WTC11 (cell line): ENCODE measurements at places on chromosomes 11 and 22. TPM values are rescaled to one million over a fixed set of nuclear protein-coding genes. Genes with fewer than 3 reads are reported as not detected.
A peak's percentile ranks its signal among the peaks of the same experiment; 100 is the strongest.

Gene SLC6A5
- total RNA-seq: 0.05 TPM in 2 of 3 replicates, not detected in the other

Gene CENPM
- total RNA-seq: 40.3 to 43.7 TPM (median 41.7 TPM) in 3 replicates

Gene HBB
- 0.34 TPM in 1 of 3 replicates, not detected in the others for total RNA-seq

Gene DEPDC7
- total RNA-seq: 4.7 to 5.6 TPM (median 5.1 TPM) in 3 replicates

Gene VPREB3
- 0.81 to 1.3 TPM (median 0.87 TPM) in 3 replicates for total RNA-seq

DNA sequence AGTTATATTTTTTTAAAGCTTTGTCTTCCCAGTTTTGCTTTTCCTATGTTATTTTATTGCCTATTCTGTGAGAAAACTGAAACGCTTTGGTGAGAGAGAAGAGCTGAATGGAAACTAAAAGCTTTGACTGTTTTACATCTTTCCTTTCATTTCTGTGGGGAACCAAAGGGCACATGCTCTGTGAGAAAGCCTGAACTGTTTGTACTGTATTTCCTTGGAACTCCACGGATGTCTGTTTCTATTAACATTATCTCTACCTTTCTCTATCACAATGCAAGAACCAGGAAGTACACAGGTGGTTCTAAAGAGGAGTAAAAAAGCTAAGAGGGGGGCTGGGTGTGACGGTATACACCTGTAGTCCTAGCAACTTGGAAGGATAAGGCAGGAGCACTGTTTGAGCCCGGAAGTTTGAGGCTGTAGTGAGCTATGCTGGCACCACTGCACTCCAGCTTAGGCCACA is 43.8 kb downstream of the CELF1 start:
- no peak overlapping the region; the same call in 1 of the 2 replicates for H3K4me3 ChIP-seq
- H3K36me3 ChIP-seq: peaks cover 7% of the 10 kb centered on the region; the same call in 1 of the 2 replicates
- no peaks in the 10 kb centered on the region for H3K27me3 ChIP-seq
- DNase-seq: no peak
- H3K4me1 ChIP-seq: peaks cover 67% of the 10 kb centered on the region
- peak overlapping the region; percentile 97 for H3K27ac ChIP-seq

DNA sequence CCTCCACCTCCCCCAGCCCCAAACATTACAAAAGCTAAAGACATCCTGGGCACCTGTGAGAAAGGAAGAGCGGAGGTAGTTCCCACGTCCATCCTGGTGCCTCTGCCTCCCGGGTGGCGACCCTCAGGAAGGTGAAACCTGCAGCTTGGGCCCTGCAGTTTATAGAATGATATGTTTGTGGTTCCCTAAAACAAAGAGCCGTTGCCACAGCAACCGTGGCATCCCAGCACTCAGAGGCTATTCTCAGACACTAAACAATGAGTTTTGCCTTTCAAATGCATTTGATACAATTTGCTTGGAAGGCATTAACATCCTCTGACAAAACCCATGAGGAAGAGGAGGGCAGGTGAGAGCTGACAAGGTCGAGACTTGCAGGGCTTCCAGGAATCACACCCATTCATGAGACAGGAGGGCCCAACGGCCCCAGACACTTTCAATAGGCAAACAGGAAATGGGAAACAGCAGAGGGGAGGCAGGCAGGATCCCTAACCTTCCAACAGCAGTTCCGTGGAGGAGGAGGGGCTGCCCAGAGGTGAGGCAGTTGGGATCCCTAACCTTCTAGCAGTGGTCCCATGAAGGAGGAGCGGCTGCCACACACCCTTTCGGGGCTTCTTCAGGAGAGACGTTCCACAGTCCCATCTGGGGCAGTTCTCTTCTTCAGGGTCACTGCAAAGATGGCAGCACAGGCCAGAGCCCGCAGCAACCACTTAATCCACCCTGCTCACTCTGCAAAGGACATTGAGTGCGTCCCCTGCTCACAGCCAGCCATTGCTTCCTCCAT is 379.2 kb downstream of the SHANK2 start:
- H3K4me3 ChIP-seq: no peak overlapping the region
- no peaks in the 10 kb centered on the region for H3K27me3 ChIP-seq
- H3K27ac ChIP-seq: peak overlapping the region; percentile 72; the same call in 1 of the 2 replicates
- H3K4me1 ChIP-seq: peaks cover 39% of the 10 kb centered on the region

DNA sequence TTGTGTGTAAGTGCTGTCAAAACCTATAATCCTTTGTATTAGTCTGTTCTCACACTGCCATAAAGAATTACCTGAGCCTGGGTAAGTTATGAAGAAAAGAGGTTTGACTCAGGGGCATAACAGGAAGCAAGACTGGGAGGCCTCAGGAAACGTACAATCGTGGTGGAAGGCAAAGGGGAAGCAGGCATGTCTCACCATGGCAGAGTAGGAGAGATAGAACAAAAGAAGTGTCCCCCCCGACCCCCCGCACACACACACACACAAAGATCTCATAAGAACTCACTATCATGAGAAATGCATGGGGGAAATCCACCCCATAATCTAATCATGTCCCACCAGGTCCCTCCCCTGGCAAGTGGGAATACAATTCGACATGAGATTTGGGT is 2.3 kb upstream of the USP28 start:
- peak overlapping the region; percentile 11; the same call in 1 of the 2 replicates for H3K27ac ChIP-seq
- peaks cover 29% of the 10 kb centered on the region for H3K4me1 ChIP-seq
- no peak for DNase-seq
- H3K36me3 ChIP-seq: peaks cover 18% of the 10 kb centered on the region

DNA sequence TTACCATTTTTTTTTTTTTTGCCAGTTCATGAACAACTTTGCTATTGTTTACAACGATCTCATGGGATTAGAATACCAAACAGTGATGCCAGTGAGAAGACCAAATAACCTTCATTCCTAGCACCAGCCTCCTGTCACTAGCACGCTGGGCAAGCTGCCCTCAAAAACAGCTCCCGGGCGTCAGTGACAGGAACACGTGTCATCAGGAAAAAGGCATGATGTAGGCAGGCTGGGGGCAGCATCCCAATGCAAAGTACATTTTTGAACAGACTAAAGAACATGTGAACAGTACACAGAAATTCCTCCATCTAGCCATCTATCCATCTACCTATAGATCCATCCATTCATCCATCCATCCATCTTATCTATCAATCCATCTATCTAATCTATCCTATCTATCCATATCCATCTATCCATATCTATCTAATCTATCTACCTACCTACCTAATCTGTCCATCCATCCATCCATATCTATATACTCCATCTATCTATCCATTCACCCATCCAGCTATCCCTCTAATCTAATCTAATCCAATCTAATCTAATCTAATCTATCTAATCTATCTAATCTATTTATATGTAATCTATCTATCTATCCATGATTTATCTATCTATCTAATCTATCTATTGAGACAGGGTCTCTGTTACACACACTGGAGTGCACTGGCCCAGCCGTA is 378.5 kb downstream of the SHANK2 start:
- H3K4me3 ChIP-seq: no peak overlapping the region
- H3K36me3 ChIP-seq: no peaks in the 10 kb centered on the region
- H3K27ac ChIP-seq: no peak overlapping the region
- peaks cover 45% of the 10 kb centered on the region for H3K4me1 ChIP-seq
- no peaks in the 10 kb centered on the region for H3K27me3 ChIP-seq
- DNase-seq: no peak

- no peak overlapping the region for H3K27ac ChIP-seq
- no peaks in the 10 kb centered on the region for H3K4me1 ChIP-seq
- no peak for DNase-seq
- no peaks in the 10 kb centered on the region for H3K36me3 ChIP-seq
Measured at GRCh38 chr11:47906066-47906465, 57.9 kb upstream of the NUP160 start.

GRCh38 chr22:19117111-19117512 is 5.1 kb downstream of the DGCR2 start:
- peaks cover 23% of the 10 kb centered on the region for H3K4me1 ChIP-seq
- no peaks in the 10 kb centered on the region for H3K27me3 ChIP-seq

DNA sequence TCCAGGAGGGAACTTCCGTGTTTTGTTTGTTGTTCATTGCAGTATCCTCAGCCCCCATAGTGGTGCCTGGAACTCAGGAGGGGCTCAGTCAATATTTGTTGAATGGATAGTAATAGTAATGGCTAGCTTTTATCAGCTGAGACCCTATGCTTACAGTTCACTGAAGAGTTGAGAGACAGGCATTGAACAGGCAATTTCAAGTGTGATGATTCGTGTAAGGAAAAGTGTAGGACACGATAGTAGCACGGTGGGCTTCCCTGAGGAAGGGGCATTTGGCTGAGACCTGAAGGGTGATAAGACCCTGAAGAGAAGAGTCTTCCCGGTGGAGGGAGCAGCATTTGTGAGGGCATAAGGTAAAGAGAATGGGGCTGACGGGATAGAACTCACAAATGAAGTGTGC is 159.3 kb downstream of the COMMD9 start:
- no peak overlapping the region for H3K4me3 ChIP-seq
- no peaks in the 10 kb centered on the region for H3K27me3 ChIP-seq
- H3K27ac ChIP-seq: no peak overlapping the region; the same call in 1 of the 2 replicates
- H3K36me3 ChIP-seq: 0 out of 2 replicates have a peak, but pooled peaks cover 3% of the 10 kb centered on the region
- peaks cover 65% of the 10 kb centered on the region for H3K4me1 ChIP-seq
- no peak for DNase-seq

DNA sequence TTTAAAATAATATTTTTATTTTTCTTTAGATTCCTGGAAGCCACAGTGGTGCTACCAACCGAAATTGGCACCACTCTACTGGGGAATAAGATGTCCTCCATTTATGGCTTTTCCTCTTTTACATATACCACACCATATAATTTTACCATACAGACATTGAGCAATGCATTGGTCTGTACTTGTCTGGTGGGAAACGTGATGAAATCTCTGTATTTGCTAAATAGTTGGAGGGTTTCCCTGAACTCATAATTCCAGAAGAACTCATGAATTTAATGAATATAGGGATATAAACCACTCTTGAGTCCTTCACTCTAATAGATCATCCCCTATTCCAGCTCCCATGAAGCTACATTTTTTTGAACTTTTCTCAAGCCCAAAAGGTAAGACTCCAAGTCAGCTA is 28.0 kb upstream of the MMP13 start:
- H3K27me3 ChIP-seq: no peaks in the 10 kb centered on the region; the same call in 1 of the 2 replicates
- no peak overlapping the region for H3K27ac ChIP-seq
- no peaks in the 10 kb centered on the region; the same call in 1 of the 2 replicates for H3K36me3 ChIP-seq
- H3K4me3 ChIP-seq: no peak overlapping the region

DNA sequence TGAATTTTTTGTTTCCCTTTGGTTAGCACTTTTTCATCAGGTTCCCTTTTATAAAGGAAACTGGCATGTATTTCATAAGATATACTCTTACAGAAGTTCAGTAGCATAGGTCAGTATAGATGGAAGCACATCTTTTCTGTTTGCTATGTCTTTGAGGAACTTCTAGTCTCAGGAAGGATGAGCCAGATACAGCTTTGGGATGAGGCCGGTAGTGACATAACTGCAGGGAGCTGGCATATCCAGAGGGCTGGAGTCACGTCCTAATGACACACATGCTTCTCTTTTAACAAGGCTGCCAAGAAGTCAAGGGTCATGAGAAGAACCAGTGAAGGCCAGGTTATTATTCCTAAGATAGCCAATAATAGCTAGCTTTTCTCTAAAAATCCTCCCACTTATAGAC is 33.3 kb upstream of the ADSL start:
- no peak overlapping the region; the same call in 1 of the 2 replicates for H3K27ac ChIP-seq
- peaks cover 86% of the 10 kb centered on the region for H3K36me3 ChIP-seq
- no peak for DNase-seq
- H3K4me3 ChIP-seq: no peak overlapping the region

- no peak overlapping the region for H3K4me3 ChIP-seq
- H3K27ac ChIP-seq: no peak overlapping the region
- peaks cover 14% of the 10 kb centered on the region for H3K36me3 ChIP-seq
- H3K27me3 ChIP-seq: peaks cover 2% of the 10 kb centered on the region; the same call in 1 of the 2 replicates
Measured at GRCh38 chr11:94379613-94380012, 21.6 kb downstream of the GPR83 start.

DNA sequence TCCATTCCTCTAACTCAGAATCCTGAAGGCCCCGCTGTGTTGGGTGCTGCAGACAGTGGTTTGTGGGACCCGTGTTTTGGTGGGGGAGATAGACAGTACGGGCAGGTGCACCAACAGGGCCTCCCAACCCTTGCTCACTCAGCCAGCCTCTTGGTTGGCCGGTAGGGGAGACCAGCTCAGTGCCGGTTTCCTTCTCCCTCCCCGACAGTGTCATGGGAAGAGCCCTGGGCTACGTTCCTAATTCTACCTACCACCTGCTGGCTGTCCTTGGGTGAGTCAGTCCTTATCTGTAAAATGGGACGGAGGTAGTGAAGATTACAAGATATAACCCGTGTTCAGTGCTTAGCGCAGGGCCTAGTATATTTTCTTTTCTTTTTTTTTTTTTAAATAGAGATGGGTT is 5.9 kb downstream of the TMEM134 start:
- peaks cover 20% of the 10 kb centered on the region for H3K4me1 ChIP-seq
- H3K27me3 ChIP-seq: peaks cover 6% of the 10 kb centered on the region; the same call in 1 of the 2 replicates
- no peak for DNase-seq
- H3K4me3 ChIP-seq: no peak overlapping the region
- no peak overlapping the region for H3K27ac ChIP-seq
- H3K36me3 ChIP-seq: no peaks in the 10 kb centered on the region

DNA sequence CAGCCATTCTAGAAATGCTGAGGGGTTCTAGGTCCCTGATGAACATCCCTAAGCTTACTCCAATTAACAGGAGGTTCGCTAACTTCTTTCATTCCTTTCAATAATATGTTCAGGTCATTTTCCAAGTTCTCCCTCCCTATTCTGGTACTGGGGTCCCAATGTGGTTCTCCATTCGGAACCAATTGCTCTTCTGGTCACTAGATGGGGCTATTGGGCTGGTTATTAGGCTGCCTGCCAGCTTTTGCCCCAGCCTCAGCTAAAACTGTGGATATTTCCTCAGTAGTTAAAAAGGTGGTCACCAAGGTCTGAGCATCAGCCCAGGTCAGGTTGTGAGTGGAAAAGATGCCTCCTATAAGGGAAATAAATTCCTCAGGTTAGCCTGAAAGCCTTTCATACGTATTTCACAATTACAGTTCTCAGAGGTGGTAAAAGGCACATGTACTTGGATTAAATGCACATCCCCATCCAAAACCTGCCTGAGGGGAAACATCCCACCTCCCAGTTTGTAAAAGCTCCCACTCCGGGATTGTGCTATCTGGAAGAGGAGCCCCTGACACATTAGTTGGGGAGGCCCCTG is 161.1 kb upstream of the CCDC179 start:
- no peak overlapping the region for H3K27ac ChIP-seq
- H3K4me3 ChIP-seq: no peak overlapping the region
- DNase-seq: peak; percentile 35
- H3K4me1 ChIP-seq: 0 out of 2 replicates have a peak, but pooled peaks cover 9% of the 10 kb centered on the region
- H3K36me3 ChIP-seq: no peaks in the 10 kb centered on the region
- no peaks in the 10 kb centered on the region for H3K27me3 ChIP-seq
